ENCODE measurements at places on chromosomes 6 and 20.

- DNase-seq = no peak
Observed at GRCh38 chr6:168386973-168387372, 54.0 kb upstream of the SMOC2 start.

DNA sequence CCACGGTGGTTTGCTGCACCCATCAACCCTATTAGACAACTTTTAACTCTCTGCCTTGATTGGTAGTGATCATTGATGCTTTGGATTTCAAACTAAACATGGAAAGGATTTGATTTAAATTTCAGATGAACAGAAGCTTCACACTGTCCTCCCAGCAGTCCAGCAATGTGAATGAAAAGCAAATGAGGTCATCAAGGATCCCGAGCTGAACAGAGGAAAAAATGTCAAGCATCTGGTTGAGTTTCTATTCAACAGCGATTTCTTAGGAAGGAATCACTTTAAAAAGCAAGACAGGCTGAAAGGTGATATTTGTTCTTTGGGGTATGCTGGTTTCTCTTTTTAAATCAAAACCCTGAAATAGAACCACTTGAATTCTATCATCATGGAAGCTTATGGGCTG lies 10.6 kb upstream of the SAMD3 start:
- DNase-seq = no peak

DNA sequence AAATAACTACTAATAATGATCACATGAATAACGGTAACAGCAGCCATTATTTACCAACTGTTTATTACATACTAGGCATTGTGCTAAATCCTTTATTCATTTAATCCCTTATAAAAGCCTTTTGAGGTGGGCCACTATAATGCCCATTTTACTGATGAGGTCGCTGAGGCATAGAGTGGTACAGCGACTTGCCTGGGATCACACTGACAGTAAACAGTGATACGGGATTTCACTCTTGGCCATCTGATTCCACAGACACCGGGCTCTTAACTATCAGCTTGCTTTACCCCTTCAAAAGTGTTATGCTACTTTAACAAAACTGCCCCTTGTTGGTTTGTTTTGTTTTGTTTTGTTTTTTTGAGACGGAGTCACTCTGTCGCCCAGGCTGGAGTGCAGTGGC lies 2.2 kb upstream of the RAB22A start:
- DNase-seq = no peak

DNA sequence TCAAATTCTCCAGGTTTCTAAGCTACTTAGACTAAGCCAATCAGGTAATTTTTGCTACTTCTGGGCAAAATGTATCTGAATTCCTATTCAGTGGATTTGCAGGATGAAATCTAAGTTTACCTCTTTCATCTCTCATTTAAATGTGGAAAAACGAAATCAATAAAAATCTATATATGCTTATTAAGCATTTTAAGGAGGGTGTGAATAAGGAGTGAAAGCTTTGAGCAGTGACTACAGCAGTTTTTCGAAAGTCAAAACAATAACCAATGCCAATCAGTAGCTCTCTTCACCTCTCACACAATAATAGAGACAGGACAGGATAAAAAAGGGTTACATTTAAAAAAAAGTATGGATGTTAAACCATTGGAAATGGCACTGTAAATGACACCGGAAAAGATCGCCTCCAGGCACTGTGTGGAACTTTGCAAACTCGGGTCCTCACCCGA lies 476 bp upstream of the BCKDHB start:
- no peak for DNase-seq

DNA sequence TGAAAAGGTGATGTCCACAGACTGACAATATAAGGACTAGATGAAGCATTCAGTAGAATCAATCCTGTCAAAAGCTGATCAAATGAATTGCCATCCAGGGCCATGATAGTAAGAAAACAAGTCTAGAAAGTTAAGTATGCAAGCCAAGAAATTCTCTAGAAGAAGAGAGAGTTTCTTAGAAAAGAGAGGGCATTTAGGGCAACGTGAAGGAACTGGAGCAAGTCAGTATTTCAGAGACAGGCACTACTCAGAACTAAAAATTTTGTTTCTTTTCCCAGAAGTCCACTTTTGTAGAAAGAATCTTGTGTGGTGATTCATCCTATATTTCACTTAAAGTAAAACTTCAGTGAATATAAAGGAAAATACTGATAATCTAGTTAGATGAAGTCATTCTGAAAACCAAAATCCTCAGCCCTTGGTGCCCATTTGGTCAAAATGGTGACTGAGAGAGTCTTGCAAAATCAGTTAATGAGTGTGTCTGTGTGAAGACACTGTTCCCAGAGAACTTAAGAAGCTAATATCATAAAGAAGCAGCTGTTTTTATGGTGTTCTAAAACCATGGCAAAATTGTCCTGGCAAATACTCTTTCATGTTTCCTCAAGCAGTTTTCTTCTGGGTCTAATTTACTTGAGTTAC lies 82.2 kb downstream of the COL19A1 start:
- DNase-seq = no peak

GRCh38 chr6:32664827-32665362 lies 1.6 kb downstream of the HLA-DQB1 start:
- no peak for DNase-seq

DNA sequence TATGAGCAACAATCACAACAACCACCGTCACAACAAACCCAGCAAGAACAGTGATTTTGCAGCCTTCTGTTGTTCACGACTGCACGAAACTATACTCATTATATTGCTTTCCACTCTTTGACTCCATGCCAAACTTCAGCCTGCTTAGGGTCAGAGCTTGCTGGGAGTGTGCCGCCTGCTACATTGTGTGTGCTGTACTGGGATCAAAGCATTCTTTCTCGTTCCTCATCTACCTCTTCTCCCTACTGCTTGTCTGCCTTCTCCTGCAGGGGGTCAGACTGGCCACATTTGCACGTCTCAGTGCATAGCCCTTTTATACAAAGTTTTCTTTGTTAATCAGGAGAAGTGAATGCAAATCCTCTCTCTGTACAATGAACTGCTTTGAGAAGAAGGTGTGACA lies 401.6 kb upstream of the CITED2 start:
- DNase-seq = no peak

GRCh38 chr6:168844821-168845609 lies 404.0 kb downstream of the SMOC2 start:
- DNase-seq = no peak

- DNase-seq = no peak
Observed at GRCh38 chr6:41519745-41520699, 26.2 kb upstream of the FOXP4 start.

GRCh38 chr20:50317609-50318008 lies 127.0 kb downstream of the CEBPB start:
- no peak for DNase-seq

DNA sequence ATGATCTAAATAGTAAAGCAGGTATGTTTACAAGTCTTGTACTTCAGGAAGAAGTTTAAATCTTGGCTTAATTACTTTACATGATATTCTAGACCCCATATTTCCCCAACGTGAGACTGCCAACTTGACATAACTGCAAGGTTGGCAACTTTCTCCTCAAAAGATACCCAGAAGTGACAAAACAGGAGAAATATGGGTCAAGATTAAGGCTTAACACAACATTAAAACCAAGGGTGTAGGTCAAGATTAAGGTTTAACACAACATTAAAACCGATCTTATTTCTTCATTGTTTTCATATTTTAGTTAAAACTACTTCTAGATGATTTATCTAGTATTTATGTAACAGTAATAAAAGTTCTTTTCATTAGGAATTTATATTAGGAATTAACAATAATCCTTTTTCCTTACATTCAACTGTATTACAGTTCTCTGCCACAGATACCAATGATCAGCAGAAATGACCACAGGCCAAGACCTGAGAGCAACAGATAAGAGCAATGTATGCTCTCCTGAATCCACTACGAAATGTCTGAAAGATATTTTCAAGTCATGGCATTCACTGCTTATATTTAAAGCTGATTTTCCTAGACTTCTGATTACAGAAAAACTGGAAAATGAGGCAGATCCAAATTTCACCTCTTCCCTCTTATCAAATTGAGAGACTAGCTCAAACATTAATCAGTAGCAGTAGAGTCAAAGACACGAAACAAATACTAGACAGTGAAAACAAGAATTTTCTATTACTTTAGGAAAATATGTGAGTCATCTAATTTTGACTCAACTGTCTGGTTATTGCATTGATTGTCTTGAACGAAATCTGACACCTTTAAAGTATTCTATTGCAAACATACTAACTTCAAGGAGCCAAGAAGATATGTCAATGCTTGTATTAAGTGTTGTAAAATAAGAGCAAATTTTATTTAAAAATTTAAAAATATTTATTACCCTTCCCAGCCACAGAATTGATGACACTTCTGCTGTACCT lies 72.3 kb downstream of the RNGTT start:
- DNase-seq = no peak

DNA sequence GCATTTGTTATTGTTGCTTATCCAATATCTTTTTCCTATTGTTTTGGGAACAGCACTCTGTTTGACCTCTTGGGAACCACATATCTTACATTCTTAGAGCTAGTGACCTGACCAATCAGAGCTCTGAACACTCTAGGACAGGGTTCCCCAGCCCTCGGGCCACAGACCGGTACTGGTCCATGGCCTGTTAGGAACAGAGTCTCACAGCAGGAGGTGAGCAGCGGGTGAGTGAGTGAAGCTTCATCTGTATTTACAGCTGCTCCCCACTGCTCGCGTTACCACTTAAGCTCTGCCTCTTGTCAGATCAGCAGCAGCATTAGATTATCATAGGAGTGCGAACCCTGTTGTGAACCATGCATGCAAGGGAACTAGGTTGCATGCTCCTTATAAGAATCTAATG lies 226.0 kb upstream of the TSHZ2 start:
- DNase-seq = no peak

DNA sequence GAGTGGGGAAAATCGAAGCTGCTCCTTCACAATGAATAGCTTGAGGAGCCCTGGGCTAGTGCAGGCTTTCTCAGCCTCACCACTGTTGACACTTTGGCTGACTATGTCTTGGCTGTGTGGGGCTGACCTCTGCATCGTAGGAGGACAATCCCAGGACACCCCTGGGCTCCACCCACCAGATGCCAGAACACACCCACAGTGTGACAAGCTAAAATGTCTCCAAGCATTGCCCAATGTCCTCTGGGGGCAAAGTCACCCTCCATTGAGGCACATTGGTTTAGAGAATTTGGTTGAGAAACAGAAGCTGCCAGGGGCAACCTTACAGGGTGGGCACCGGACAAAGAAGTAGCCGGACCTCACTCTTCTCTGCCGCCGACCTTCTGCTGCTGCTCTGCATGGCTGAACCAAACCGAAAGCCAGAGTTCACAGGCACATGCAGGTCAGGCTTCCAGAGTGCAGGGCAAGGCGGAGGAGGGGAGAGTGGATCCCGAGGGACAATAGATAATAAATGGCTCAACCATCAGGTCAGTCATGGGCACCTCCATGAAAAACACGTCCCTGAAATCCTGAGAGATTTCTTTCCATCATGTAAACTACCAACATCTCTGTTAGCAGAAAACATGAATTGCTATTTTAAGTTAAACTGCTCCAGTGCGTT lies 189.0 kb downstream of the LRFN2 start:
- no peak for DNase-seq

- DNase-seq = no peak
Observed at GRCh38 chr6:116411284-116411623, 40.5 kb downstream of the DSE start.

DNA sequence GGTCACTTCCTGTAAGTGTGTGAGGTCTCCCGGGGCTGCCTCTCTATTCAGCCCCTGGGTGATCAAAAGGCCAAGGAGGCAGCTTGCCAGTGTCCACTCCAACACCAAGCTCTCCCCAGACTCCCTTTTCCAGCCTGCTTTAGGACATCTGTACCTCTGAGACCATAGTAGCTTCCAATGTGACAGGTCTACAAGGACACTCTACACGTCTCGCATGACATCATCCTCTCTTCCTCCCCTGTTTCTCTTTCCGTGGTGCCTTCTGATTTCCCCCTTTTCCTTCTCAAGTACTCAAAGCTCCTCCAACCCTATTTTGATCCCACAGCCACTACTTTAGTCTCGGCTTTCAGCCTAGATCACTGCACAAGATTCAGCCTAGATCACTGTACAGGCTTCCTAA lies 26.4 kb downstream of the HLA-F start:
- DNase-seq = no peak

All from activated CD4-positive, alpha-beta T cell treated with anti-CD3 and anti-CD28 coated beads, Interleukin-2, amount 50 U/mL, for 48 hours (primary cell).